ENCODE measurements at places on chromosomes 3 and 15.

- peak; percentile 67 for DNase-seq
Observed at GRCh38 chr3:194486540-194487288, at the start of gene ATP13A3. TSS of gene ATP13A3 (minus strand) at chr3:194487002. CDS start at chr3:194462190, 24,812 bp downstream.

- DNase-seq, result peak; percentile 44
Observed at GRCh38 chr15:82021992-82022391, 23.8 kb downstream of the MEX3B start.

DNA sequence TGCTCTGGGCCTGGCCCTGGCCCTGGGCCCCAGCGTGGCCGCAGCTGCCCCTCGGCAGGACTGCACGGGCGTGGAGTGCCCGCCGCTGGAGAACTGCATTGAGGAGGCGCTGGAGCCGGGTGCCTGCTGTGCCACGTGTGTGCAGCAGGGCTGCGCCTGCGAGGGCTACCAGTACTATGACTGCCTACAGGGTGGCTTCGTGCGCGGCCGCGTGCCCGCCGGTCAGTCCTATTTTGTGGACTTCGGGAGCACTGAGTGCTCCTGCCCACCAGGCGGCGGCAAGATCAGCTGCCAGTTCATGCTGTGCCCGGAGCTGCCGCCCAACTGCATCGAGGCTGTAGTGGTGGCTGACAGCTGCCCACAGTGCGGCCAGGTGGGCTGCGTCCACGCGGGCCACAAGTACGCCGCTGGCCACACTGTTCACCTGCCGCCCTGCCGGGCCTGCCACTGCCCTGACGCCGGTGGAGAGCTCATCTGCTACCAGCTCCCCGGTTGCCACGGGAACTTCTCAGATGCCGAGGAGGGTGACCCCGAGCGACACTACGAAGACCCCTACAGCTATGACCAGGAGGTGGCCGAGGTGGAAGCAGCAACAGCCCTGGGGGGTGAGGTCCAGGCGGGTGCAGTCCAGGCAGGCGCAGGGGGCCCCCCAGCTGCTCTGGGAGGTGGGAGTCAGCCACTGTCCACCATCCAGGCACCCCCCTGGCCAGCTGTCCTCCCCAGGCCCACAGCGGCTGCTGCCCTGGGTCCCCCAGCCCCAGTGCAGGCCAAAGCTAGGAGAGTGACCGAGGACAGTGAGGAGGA lies 21.7 kb downstream of the FBLN2 start:
- no peak for DNase-seq

GRCh38 chr3:78761126-78761525 lies 1006.7 kb downstream of the ROBO1 start:
- DNase-seq, result no peak

DNA sequence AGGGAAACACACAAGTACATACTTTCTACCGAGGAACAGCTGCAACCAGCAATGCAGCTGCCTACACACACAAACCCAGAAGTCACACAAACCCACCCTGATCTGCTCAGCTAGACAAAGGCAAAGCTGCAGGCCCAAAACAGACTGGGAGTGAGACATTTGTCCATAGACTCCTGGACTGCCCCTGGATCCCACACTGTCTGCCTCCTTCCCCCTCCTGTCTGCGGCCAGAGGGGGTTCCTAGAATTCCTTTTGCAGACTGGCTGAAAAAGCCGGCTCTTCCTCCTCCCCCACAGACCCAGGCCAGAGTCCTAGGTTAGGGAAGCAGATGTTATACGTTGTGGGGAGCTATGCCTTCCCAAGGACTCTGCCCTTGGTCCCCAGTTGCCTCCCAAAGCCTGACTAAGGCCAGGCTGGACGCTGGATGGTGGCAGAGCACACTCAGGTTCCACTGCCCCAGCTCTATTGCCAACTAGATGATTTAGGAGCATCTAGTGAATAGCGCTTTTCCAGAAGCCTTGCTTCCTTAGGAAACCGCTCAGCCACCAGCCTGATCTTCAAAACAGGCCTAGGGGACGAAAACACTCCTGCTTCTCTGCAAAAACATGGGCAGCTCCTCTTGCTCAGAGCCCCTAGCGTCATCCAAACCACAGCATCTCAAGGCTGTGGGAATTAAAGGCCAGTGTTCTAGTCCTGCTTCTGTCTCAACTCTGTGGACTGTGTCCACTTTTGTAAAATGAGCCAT lies 37.4 kb upstream of the CILP start:
- no peak for DNase-seq

- DNase-seq, result no peak
Observed at GRCh38 chr15:85672332-85673084, 122.2 kb downstream of the KLHL25 start.

- no peak for DNase-seq
Observed at GRCh38 chr3:58392181-58392580, 41.5 kb downstream of the PDHB start.

DNA sequence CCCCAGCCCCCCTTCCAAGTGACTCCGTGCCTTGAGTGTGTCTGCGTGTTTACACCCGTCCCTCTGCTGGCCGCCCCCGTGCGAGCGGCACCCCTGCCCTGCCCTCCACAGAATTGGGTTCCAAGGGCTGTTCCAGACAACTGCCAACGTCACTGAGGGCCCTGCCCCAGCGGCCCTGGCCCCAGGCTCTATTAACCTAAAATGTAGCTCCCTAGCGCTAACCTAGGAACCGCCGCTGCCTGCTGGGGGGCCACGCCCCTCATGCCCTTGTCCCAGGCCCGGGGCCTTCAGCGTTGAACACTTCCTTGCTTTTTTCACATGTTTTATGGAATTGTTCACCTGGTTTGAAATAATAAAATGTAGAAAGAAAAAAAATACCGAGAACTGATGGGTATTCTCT lies 10.0 kb upstream of the SEMA3B start:
- DNase-seq, result no peak

GRCh38 chr3:81955878-81956277 lies 194.4 kb upstream of the GBE1 start:
- DNase-seq, result no peak

GRCh38 chr3:105876780-105877327 lies 8.0 kb upstream of the CBLB start:
- DNase-seq, result no peak

GRCh38 chr3:23808525-23808924 lies 2.8 kb downstream of the UBE2E1 start:
- DNase-seq, result no peak

DNA sequence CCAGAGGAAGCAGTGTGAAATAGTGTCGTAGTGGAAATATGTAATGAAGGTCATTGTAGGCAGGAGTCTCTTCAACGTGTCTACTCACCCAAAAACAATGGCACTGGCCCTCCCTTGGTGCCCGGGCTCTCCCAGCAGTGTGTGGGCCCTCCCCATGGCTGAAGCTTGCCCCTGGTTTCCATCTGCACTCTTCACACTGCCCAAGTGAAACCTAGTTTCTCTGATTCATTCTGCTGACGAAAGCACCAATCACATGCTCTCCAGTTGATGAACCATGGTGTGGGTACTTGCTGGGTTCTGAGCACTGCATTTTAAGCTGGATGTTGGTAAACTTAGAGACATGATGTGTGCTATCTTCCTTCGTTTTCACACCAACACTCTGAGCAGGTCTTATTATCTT lies 61.0 kb upstream of the AGBL1 start:
- no peak for DNase-seq

GRCh38 chr3:168705412-168705811 lies 609.7 kb upstream of the GOLIM4 start:
- DNase-seq, result no peak

DNA sequence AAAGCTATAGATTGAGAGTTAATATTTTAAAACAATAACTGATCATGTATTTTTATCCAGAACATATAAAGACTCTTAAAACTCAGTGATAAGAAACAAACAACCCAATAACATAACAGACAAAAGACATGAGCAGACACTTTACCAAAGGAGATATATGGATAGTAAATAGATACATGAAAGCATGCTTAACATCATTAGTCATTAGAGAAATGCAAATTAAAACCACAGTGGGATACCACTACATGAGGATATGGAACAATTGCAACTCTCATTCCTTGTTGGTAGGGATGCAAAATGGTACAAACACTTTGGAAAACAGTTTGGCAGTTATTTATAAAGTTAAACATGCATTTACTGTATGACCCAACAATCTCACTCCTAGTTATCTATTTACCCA lies 95.0 kb downstream of the IQCH start:
- DNase-seq, result no peak

DNA sequence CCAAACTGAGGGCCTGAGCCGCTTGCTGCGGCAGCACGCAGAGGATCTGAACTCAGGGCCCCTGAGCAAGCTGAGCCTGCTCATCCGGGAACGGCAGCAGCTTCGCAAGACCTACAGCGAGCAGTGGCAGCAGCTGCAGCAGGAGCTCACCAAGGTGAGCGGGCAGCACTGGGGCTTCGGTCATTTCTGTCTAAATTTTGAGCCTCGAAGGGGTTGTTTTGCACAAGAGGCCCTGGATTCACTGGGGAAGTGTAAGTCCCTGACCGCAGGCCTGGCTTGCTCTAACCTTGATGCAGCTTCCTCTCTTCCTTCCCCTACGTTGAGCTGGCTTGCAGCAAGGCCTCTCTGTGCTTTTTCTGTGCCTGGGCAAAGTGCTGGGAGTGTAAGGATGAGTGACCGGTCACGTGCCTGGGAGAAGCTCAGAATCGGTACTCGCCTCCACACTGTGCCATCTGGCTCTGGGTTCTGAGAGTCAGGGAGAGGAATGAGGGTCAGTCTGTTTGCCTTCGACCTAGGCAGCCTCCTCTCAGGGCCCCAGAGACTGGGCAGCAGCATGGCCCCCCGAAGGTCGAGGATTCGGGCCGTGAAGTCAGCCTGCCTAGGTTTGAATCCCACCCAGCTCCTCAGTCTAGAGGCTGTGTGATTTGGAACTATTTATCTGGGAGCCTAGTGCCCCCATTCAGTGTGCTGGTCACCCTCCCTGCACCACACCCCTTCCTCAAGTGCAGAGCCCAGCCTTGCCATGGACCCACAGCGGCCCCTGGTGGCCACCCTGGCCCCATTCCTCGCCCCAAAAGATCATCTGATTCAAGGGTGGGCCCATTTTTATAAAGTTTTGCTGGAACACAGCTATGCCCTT lies 1.4 kb downstream of the FES start:
- DNase-seq, result no peak

GRCh38 chr3:127857333-127857732 lies 35.0 kb upstream of the MGLL start:
- no peak for DNase-seq

DNA sequence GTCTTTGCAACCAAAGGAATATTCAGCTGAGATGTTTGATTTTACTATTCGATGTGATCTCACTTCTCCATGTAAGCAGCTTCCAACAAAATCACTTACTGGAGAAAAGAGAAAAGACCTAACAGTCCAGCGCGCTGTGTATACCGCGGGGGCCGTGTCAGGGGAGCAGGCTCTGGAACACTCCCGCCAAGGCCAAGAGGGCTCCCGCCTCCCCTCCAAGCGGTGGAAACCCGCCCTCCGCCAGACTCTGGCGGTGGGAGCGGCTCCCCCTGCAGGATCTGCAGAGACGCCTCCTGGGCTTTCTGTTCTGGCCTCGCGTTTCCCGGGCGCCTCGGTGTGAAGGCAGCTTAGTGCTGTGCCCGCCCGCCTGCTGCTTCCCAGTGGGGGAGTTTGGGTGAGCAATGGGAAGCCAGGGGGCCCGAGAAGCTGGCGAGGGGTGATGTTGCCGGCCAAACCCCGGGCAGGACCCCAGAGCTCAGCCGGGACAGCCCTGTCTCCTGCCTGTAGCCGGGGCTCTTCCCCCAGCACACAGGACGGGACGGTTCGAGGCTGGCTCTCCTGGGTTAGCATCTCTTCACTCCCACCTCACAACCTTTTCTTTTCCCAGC lies 36.3 kb downstream of the CHST14 start:
- no peak for DNase-seq

- DNase-seq, result no peak
Observed at GRCh38 chr3:188264226-188265207, 110.6 kb downstream of the LPP start.

GRCh38 chr3:77147836-77148578 lies 108.1 kb downstream of the ROBO2 start:
- no peak for DNase-seq

DNA sequence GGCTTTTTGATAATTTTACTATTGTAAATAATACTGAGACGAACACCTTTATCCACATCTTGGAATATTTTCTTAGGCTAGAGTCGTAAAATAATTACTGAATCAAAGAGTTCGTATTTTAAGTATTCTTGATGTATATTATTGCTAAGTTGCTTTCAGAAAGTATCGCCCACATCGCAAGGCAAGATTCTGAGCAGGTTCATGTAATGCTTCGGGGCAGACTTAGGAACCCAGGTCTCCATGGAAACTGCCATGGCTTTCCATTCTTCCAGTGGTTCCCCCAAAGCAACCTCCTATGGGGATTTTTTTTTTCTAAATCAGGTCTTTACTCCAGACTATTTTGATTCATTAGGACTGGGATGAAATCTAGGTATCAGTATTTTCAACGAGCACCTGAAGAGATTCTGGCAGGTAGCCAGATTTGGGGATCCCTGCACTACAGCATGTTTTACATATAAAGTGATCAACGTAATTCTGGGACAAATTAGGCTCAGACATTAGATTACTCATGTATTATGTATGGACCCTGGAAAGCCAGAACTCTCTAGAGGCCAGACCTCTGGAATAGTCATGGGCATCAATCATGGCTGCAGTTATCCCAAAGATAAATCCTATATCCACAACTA lies 86.5 kb downstream of the B3GNT5 start:
- DNase-seq, result no peak

- DNase-seq, result no peak
Observed at GRCh38 chr15:90836296-90836871, 32.0 kb upstream of the FURIN start.

DNA sequence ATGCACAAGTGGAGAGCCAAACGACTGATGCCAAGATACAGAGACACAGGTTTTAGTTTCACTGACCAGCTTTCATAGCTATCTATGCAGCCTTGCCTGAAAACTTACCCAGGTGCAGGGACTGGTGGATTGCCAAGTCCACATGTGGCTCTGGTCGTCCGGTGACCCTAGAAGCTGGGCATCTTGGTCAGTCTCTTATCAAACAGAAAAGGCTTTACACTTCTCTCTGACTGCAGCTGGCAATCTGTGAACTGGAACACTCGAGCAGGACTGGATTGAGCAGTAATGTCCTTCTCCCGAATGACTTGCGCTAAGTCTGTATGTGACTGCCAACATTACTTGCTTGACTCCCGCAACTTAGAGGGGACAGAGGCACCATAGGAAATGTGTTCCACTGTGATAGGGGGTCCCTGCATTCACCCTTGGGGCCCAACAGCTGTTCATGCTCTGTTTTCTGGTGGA lies 63.0 kb upstream of the SIAH2 start:
- DNase-seq, result no peak

DNA sequence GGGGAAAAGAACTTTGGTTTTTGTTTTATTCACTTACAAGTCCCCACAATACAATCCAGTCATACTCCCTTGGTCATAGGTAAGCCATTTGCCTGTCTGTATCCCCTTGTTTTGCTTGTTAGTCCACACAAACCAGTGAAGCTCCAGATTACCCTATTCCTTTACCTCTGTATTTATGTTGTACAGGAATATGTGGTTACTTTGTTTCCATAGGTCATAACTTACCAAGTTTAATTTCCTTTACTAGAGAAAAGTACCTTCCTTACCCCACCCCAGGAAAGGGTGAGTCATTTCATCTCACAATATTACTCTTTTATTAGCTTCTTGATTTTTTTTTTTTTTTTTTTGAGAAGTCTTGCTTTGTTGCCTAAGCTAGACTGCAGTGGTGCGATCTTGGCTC lies 113.4 kb upstream of the LRRFIP2 start:
- no peak for DNase-seq

Data from NCI-H1417 treated with DMSO at 0.1 percent for 48 hours (cell line).